Central memory CD8-positive, alpha-beta T cell (primary cell): ENCODE measurements at places on chromosomes 13 and 19.

DNA sequence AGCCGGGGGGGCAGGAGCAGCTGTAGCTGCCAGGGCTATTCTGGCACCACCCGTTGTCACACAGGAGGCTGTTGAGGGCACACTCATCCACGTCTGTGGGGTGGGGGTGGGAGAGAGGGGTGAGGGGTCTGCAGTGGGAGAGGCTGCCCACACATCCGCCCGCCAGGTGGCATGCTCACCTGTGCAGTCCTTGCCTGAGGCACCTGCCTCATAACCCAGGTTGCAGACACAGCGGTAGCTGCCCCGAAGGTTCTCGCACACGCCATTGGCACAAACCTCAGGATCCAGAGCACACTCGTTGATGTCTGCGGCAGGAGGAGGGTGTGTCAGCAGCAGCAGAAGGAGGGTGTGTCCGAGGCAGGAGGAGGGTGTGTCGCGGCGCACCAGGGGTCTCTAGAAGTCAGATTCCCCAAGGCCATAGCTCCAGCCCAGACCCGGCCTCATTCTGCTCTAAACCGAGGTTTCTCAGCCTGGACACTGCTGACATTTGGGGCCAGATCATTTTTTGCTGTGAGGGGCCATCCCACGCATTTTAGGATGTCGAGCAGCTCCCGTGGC lies 20.3 kb downstream of the FBN3 start:
- DNase-seq = no peak

DNA sequence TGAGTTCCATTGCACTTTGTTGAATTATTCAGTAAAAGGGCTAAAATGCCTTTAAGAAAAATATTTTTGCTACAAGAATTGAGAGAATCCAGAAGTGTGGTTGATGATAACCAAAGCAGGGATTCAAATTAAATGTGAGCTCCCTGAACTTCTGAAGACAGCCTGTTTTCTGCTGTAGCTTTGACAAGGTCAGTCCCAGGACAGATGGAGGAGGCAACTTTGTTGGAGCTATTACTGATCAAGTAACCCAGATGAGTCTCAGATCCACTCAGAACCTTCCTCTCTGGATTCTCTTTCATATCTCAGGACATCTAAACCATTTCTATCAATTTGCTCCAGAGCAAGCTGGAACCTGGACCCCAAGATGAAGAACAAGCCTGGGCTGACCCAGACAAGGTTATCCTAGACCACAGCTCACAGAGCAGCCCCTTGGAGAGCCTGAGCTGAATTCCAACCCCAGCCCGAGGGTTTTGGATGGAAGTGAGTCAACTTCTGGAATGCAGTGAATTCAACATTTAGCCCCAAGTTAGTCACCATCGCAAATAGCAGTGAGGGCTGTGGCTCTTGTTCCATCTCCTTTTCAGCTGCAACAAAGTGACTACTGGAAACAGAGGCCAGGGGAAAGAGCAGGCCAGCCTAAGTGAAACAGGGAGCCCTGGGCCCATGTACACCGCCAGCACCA lies 137.8 kb upstream of the TSC22D1 start:
- no peak for DNase-seq

DNA sequence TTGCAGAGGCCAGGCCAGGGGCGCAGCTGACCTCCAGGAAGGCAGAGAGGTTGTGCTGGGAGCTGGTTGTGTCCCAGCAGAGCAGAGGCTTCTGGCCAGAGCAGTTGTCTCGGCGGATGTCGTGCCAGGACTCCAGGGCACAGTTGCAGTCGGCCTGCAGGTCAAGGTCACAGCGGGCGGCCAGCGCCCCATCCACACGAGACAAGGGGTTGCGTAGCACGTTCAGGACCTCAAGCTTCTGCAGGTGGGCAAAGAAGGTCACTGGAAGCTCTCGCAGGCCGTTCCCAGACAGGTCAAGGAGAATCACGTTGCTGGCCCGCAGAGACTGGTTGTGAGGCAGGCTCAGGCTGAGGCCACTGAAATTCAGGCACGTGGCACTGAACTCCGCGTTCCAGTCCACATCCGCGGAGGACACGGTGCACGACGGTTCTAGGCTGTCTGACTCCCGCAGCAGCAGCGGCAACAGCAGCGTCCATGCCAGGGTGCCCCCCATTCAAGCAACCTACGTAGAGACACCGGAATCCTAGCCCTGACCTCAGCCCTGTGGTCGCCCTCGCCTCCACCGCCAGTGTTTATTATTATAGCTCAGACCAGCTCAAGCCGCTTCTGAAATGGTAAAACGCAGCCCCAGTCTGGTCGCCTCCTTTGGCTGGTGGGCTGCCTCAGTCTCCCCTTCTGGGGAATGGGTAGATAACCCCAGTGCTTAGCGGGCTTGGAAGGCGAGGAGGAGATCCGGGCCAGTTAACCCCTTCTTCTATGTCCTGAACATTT lies 766 bp downstream of the LRRC25 start:
- DNase-seq = no peak

DNA sequence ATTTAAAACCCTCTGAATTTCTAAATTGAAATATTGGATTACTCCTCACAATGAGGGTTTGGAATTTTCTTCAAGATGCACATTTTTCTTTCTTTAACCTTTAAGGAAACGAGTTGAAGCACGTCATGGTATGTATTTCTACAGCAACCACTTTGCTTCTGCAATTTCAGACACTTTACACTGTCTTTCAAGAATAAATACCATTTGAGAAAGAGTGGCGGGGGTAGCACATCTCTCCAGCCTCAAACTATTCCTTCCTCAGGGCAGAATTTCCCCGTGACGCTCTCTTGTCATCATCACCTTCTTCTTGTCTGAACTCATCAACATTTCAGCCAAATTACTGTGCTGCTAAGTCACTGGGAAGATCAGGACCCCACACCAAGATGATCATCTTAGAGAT lies 1073.4 kb downstream of the EFNB2 start:
- DNase-seq = no peak

GRCh38 chr13:52929846-52930245 lies 81.4 kb upstream of the PCDH8 start:
- no peak for DNase-seq
